LoVo (cell line): ENCODE measurements at places on chromosomes 12 and 14.

DNA sequence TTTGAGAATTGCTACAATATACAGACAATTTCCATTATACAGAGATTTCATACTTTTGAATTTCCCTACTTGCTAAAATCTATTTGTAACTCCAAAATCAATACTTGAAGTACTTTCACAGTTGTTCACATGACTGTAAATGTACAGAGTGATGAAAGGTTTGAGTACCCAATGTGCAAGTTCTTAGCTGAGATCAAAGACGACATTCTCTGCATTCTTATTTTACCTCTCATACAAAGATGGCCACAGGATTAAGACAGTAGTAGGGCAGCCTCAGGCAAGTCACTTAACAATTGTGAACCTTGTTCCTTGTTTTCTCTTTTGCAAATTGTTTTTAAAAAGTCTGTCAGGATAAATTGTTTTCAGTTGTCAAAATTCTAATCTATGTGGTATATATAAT lies 255.9 kb upstream of the KITLG start:
- peak; percentile 20 for DNase-seq

DNA sequence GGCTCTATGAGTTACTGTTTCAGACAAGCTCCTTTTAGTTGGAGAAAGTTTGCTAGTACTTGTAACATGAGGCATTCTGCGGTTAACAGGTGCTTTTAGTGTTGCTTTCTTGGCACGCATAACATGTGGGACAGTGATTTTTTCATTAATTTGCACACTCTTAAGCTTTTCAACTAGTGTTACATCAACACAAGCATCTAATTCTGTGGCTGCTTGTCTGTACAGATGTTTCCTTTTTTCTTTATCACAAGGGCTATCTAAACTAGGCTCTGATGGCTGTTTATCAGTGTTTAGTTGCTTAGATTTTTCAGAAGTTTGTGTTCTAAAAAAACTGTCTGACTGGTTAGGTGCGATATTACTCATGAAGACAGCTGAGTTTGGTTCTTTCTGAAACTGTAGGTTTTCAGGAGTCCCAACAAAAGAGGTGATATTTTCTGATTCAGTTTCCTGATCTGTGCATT lies 120.1 kb downstream of the RALGAPA1 start:
- DNase-seq = no peak

DNA sequence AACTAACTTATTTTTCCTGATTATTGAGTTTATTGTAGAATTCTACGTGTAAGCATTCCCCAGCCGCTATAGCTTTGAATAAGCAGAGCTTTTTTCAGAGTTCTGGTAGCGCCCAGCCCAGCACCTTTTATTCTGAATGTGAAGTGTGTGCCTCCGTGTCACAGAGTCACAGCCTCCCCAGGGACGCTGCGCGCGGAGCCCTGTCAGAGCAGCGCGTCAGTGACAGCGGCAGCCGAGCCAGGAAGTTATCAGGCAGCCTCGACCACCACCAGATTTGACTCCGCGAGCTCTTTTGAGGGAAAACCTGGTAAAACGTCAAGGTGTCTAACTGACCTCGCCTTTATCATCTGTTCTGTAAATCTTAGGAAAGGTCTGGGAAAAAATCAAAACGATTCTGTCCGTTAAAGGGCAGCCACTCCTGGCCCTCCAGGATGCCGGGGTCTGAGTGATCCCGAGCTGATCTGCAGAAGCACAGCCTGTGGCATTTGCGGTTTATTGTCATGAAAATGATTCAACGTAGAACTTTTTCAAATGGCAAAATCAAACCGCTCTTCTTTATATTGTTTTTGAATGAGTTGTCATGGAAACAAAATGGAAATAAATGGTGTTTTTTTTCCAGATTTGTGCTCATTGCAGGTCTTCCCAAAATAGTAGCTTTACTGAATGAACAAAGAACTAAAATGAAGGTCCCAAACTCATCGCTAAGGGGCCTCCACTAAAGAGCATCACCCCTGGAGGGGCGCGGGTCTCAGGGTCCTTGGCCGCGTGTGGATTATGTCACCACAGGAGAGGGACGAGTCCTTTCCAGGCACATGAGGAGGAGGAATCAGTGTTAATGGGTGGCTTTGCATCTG lies 43.1 kb upstream of the MMP17 start:
- DNase-seq = no peak

DNA sequence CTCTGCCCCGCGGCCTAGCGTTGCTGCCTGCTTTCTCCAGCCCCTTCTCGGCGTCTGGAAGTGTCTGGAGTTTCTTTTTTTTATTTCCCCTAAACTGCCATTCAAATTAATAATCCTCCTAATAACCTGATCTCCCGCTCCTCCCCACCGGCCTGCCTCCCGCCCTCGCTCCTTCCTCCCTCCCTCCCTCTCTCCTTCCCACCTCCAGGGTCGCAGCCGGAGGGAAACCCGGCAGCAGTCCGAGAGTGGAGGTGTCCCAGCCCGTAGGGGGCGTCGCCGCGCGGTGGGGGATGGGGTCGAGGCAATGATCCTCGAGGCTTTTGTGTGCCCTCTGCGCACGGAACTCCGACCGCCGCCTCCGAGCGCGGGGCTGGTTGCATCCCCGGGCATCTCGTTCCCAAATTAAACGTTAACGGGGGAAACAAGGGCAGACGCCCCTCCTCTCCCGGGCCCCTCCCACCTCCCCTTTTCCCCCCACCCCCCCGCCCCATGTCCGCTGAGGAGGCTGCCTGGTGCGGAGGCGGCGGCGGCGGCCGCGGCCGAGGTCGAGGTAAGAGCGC lies 1.0 kb upstream of the SOCS2 start:
- DNase-seq = peak; percentile 65

DNA sequence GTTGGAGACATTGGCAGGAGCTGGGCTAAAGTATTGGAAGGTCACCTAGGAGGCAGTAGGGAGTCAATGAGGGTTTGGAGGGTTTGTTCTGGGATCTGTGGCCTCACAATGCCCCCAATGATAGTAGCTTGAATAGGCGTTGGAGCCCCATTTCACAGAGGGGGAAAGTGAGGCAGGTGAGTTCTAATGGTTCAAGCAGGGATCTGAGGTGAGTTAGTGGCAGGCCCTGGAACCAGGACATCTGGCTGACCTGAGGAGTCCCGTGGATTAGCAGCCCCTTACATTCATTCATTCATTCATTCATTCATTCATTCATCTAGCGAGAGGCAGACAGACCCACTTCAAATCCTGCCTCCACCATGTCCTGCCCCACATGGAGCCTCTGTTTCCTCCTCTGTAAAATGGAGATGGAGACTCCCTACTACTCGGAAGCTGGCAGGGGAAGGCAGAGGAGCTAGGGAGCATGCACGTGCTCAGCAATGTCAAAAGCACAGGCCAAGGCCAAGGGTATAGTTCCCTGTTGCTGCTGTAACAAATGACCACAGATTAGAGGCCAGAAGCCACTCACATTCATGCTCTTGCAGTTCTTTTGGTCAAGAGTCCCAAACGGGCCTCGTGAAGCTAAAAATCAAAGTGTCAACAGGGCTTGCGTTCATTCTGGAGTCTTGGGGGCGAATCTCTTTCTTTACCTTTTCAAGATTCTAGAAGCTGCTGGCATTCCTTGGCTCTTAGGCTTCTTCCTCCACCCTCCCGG lies 2.2 kb upstream of the TMEM119 start:
- DNase-seq = no peak

DNA sequence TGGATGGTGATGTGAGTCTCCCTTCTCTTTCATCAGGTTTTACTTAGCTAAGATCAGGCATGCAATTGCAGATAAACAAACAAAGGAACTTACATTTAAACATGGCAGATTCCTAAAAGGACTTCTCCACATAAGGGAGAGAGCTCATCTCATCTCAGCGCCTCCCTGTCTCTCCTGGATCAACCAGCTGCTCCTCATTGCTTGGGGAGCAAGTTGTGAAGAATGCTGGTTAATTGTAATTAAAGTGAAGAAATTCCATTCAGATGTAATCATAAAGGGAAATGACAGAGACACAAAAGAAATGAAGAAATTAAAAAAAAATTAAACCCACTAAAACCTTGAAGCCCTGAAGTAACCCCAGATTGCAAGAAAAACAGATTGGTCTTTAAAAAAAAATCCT lies 104.4 kb upstream of the DIO2 start:
- DNase-seq = no peak
